Activated T-cell treated with anti-CD3 and anti-CD28 coated beads for 24 hours (primary cell): ENCODE measurements at places on chromosomes 13 and 19.

- DNase-seq, result no peak
Observed at GRCh38 chr19:17757125-17757524, 5.8 kb downstream of the FCHO1 start.

DNA sequence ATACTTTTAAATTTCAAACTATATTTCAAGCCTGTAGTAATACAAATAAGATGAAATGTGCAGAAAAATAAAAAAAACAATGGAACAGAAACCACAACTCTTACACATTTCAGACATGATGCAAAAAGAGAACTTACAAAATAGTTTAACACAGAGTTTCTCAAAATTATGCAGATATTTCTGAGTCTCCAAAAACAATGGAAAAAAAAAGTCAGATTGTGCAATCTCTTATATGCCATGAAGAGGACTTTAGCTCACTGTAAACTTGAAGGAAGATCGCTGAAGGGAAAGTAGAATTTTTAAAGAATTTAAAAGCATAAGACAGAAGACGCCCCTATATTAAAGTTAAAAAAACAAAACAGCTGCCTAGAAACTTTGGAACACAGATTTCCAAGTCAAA is 20.4 kb downstream of the ZNF708 start:
- no peak for DNase-seq

- DNase-seq, result no peak
Observed at GRCh38 chr13:44396701-44397580, 23.3 kb downstream of the SERP2 start.

- DNase-seq, result no peak
Observed at GRCh38 chr19:19873381-19873780, 7.7 kb downstream of the ZNF253 start.

DNA sequence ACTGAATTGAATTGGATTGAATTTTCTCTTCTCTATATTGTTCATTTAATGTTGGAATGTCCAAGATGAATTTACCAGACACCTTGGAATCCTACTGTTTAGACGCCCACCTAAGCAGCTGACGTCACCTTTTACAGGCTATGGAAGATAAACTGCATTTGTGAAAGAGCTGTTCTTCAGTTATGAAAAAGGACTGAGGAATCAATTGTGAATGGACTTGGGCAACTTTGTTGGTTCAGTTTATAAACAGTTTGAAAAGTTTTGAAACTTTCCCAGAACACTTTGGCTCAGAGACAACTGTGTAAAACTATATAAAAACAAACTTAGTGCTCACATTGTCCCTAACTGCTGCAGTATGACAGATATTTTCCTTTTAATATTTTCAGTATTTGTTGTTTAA is 590.8 kb upstream of the SPRY2 start:
- DNase-seq, result no peak

GRCh38 chr19:4980067-4980466 is 11.2 kb downstream of the KDM4B start:
- DNase-seq, result no peak

- no peak for DNase-seq
Observed at GRCh38 chr13:78160793-78161192, 242.2 kb upstream of the EDNRB start.

- no peak for DNase-seq
Observed at GRCh38 chr13:65990684-65991083, 1239.5 kb downstream of the PCDH9 start.

- DNase-seq, result no peak
Observed at GRCh38 chr19:55581145-55581822, 636 bp upstream of the ZNF579 start.

DNA sequence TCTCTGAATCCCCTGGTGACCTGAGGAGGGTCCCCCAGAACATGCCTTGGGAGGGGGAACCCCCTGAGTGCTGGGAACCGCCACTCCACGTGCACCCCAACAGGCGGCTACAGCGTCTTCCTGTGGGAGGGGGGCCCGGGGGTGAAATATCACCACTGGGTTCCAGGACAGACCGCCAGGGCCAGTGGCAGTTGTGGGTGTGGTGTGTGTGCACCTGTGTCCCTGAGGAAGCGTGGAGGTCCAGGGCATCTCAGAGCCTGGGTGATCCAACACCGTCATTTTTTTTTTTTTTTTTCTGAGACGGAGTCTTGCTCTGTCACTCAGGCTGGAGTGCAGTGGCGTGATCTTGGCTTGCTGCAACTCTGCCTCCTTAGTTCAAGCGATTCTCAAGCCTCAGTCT is 4.2 kb downstream of the ADGRE5 start:
- DNase-seq, result no peak

DNA sequence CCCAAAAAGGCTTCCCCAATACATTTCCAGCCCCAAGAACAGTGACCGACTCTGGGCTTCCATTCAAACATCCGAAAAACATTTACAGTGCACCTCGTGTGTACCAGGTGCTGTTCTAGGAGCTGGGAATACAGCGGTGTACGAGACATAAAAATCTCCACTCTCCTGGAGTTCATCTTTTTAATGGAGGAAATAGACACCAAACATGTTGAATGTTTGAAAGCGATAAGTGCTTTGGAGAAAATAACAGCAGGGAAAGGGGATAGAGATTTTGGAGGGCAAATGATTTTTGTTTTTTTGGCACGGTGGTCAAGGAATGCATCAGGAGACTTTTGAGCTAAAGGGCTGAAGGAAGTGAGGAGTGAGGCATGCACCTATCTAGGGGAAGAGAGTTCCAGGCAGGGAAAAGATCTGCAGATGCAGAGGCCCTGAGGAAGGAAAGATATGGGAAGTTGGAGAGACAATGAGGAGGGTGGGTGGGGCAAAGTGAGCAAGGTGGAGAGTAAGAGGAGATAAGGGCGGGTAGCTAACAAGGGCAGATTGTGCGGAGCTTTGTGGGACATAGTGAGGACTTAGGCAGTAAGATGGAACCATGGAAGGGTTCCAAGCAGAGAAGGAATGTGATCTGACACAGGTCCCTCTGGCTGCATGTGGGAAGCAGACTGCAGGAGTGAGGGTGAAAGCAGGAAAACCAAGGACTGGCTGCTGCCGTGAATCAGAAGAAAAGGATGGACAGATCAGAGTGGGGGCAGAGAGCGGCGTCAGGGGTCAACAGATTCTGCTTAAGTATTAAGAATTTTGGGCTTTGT is 703 bp upstream of the FBL start:
- no peak for DNase-seq

- DNase-seq, result no peak
Observed at GRCh38 chr19:41897181-41897580, 14.2 kb downstream of the ARHGEF1 start.

DNA sequence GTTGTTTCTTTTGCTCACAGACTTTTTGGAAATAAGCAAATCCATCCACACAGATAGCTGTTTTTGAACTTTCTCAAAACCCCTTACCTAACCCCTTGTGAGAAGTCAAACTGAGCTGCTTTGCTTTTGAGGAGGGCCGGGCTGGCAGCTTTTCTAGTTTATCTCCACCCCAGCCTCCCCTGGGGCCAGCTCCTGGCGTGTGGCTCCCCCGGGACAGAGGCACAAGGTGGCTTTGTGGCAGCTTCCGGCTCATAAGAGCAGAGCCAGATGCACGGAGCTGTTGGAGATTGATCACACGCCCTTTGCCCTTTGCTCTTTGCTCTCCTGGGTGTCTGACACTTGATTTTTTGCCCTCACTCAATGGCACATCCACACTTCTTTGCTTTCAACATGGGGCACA is 24.9 kb upstream of the RNF113B start:
- DNase-seq, result no peak

DNA sequence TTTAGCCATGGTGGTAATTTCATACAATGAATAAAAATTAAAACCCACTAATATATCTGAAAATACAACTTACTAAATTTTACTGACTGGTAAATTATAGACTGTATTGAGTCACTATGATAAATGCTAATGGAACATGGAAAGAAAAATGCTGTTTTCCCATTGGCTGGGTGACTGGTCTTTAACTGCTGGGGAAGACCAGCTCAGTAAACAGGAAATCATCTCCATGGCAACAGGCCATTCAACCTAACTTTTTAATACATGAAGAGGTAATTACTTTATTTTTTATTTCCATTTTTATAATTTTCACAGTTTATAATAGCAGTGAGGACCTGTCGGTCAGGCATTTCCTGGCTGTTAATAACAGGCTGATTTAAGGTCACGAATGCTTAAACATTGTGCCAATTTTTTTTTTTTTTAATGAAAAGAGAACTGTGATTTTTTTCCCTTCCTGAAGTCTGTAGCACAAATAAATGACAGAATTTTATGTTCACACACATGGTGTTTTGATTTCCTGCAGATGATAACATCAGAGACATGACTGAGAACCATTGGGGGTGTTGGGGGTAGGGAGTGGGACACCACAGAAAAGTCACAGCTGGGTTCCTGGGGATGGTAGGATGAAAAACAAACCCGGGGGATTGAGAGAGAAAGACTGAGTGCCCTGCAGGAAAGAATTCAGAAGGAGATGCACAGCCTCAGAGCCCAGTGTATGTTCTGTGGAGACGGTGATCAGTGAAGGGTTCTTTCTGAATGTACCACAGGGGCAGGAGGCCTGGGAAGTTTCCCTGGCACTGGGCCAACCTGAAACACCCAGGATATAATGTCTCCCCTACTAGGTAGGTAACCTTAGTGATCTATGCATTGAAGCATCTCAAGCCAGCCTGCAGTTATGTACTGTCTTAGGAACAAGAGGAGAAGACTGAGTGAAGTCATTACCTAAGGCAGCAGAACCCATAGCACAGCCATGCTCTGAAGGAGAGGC is 297.1 kb downstream of the COG6 start:
- DNase-seq, result no peak

GRCh38 chr19:5882421-5882968 is 12.2 kb upstream of the FUT5 start:
- DNase-seq, result no peak

GRCh38 chr13:38340624-38341023 is 9.0 kb upstream of the UFM1 start:
- no peak for DNase-seq

DNA sequence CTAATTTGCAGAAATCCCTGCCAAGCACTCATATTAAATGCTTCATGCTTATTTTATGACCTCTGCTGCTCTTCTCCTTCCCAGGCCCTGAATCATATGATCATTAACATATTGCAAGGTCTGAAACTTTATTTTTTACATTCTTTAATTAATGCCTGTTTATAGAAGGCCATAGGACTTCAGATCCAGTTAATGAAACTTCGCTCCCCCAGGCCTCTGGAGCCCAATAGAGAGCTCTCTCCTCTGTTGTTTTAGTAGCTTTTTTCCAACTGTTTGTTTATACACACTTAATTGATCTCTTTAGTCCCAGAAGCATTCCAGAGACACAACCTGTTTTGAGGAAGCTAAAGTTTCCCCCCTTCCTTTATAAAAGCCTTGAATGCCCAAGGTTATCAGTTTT is 68.3 kb downstream of the DACH1 start:
- no peak for DNase-seq

GRCh38 chr19:7063339-7063738 is 4.9 kb upstream of the MBD3L3 start:
- no peak for DNase-seq

- no peak for DNase-seq
Observed at GRCh38 chr13:52812941-52813340, 35.5 kb downstream of the PCDH8 start.

GRCh38 chr13:33480561-33480960 is 195.0 kb upstream of the STARD13 start:
- DNase-seq, result no peak

- DNase-seq, result no peak
Observed at GRCh38 chr19:21848706-21849105, 12.7 kb upstream of the ZNF43 start.

GRCh38 chr13:77480066-77480465 is 55.4 kb upstream of the SCEL start:
- no peak for DNase-seq

DNA sequence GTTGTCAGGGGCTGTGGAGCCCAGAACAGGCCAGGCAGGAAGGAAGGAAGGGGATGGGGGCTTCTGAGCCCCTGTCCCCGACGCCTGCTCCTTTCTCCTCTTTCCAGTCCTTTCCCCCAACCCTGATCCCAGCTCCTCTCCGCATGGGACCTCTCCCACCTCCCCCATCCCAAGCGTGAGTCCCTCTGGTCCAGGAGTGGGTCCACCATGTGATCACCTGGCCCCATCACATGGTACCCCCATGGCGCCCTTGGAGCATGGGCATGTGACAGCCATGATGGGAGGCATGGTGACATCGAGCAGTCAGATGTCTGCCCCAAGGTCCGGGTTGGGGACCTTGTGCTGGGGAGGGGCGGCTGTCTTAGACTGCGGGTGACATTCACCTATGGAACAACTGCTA is 9.2 kb downstream of the RYR1 start:
- no peak for DNase-seq

GRCh38 chr19:58573658-58574164 is 576 bp upstream of the MZF1 start:
- no peak for DNase-seq

- no peak for DNase-seq
Observed at GRCh38 chr13:38685974-38686576, 802 bp upstream of the FREM2 start.

GRCh38 chr19:11505504-11506100 is at the start of gene ZNF653:
Gene ZNF653 (minus strand): TSS chr19:11505839. CDS start chr19:11505786, 53 bp downstream.
- peak; percentile 95 for DNase-seq

DNA sequence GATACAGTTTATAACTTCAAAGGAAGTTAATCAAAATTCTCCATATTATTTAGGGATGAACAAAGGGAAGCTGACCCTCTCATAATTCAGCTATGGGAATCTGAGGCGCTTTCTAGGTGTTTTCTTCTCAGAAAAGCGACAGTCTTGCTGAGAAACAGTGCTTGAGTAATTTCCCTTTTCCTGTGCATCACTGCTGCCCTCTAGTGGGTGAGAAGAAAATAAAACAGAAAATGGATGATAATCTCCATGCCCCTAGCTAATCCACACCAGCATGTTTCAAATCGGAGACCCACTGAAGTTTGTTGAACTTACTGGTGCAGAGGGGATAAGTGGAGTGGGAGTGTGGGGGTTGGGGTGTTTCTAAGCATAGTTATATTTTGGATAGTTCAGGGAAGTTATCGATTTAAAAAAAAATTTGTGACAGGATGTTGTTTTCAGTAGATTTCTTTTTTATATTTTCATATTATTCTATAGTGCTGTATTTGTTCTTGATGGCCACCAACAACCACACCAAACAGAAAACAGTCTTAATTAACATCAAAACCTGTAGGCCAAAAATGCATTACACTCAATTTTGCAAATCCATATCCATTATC is 21.4 kb downstream of the LCP1 start:
- no peak for DNase-seq

DNA sequence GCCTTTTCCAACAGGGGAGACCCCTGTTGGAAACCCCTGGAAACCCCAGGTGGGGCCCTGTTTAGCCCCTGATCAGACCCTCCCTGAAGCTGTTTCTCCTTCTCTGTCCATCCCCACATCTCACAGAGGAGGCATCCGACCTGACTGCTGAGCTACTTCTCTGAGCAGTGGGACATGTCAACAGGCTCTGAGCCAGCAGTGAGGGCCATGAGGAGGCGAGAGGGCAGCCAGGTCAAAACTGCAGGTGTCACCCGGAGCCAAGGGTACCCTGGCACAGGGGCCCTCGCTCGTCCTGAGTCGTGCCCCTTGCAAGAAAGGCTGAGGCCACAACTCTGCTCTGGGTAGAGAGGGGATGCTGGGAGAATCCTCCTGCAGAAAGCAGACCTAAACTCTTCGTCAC is 13.6 kb downstream of the PEPD start:
- no peak for DNase-seq
